ENCODE measurements at places on chromosomes 1 and 21. TPM values are rescaled to one million over a fixed set of nuclear protein-coding genes. Genes with fewer than 3 reads are reported as not detected.

TMEM125 gene
- not detected for total RNA-seq

SPATC1L gene
- 3.8 TPM for total RNA-seq

CNKSR1 gene
- 0.26 TPM for total RNA-seq

CDC20 gene
- total RNA-seq = 27.0 TPM

KIF17 gene
- total RNA-seq = 0.19 TPM

CD5L gene
- not detected for total RNA-seq

OR2L2 gene
- total RNA-seq = under 0.01 TPM

VN1R5 gene
- not detected for total RNA-seq

FAM163A gene
- not detected for total RNA-seq

MX1 gene
- 5.7 TPM for total RNA-seq

DAB1 gene
- under 0.01 TPM for total RNA-seq
